Umbilical cord (tissue), 2 donors: ENCODE measurements at places on chromosomes 12 and 14. TPM values are rescaled to one million over a fixed set of nuclear protein-coding genes. Genes with fewer than 3 reads are reported as not detected.

B4GALNT3 gene
- total RNA-seq = 6.7 TPM

GRCh38 chr12:110317911-110318310, 36.9 kb downstream of the ATP2A2 start:
- peak; percentile 10 for DNase-seq

LTBP2 gene
- 103 TPM for total RNA-seq

GRCh38 chr14:76647697-76648298, 113.5 kb upstream of the VASH1 start:
- DNase-seq = peak; percentile 37

- peak; percentile 64 for DNase-seq
Measured at GRCh38 chr12:111529424-111530368, 69.4 kb downstream of the ATXN2 start.

GRCh38 chr14:104610749-104611310, 6.3 kb upstream of the TMEM179 start:
- DNase-seq = no peak

GRCh38 chr14:55580470-55581341, 699 bp downstream of the KTN1 start:
- DNase-seq = peak; percentile 37

GRCh38 chr12:21980544-21980943, 39.3 kb upstream of the ABCC9 start:
- DNase-seq = no peak

DTX3 gene
- 17.6 TPM for total RNA-seq

NFE2 gene
- total RNA-seq = 4.8 TPM

DNA sequence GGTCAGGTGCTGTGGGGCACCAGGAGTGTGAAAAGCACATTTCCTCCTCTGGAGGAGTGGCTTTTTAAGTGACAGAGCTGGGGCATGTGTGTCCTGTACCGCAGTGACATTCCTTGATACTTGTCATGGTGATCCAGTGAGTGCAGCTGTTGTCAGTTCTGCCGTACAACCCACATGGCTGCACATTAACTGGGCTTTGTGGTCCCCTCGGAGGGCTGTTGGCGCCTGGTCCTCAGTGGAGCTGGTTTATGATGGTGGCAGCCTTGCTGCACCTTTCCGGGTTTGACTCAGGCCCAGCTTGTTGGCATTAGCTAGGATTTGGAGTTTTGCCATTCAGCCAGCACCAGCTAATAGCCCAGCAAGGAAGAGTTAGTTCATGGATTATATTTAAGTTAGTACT, 77.0 kb downstream of the SLC25A47 start:
- no peak for DNase-seq

DNA sequence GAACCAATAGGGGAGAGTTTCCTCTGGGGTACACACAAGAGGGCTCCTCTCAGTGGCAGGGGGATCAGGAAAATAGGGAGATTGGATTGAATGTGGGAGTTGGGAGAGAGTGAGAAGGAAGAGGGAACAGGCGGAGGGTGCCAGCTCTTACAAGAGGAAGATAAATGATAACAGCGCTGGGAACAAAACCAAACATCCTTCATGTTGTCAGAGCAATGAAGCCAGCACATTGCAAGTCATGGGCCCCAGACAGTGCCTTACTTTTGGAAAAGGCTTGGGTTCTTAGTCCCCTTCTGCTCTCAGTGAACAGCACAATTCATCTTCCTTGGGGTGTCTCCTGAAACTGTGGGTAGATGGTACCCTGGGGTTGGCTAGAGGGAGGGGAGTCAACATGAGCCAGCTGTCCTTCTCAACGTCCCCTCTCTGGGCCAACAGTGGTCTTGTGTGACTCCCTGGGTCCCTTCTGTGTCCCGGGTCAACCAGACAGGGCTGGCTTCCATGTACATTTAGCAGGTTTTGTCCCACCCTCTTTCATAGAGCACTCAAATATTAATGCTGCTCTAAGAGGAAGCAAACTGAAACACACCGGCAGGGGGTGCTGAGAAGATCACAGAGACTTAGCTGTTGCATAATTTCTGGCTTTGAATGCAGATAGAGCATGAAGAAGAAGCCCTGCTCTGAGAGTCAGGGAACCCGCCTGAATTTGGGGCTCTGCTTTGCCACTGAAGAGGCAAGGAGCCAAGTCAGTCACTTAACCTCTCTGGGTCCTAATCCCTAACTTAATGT, 138.5 kb downstream of the ESRRB start:
- DNase-seq = no peak

DNA sequence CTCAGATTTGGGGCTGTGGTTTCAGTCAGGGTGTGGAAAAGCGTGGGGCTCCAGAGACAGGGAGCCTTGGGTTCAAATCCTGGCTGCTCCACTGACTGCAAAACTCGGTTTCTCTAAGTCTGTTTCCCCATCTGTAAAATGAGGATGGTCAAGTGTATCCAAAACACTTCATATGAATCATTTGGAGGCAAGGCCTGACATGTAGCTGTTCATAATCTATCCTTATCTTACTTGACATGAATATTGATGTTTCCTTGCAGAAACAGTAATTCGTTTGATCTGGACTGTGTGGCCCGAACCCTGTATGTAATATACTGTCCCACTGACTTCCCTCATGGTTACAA, 1.5 kb upstream of the CCDC63 start:
- DNase-seq = no peak

- no peak for DNase-seq
Measured at GRCh38 chr14:88463318-88463717, 77.9 kb downstream of the SPATA7 start.

GRCh38 chr14:98966016-98966415, 306.0 kb downstream of the BCL11B start:
- DNase-seq = no peak
